A549 treated with Mapracorat at 1 μM for 4 hours (cell line): ENCODE measurements at places on chromosomes 7 and 10. TPM values are rescaled to one million over a fixed set of nuclear protein-coding genes. Genes with fewer than 3 reads are reported as not detected.

NEUROD6 gene
- total RNA-seq = not detected in 5 replicates

ATRNL1 gene
- total RNA-seq = 0.14 to 0.58 TPM (median 0.29 TPM) in 5 replicates

KCND2 gene
- not detected in 5 replicates for total RNA-seq

TFR2 gene
- 1.7 to 3.0 TPM (median 2.7 TPM) in 5 replicates for total RNA-seq

LMOD2 gene
- not detected in 5 replicates for total RNA-seq

CNNM2 gene
- total RNA-seq = 3.3 to 5.6 TPM (median 4.5 TPM) in 5 replicates

OR2A14 gene
- not detected in 5 replicates for total RNA-seq

VKORC1L1 gene
- 23.2 to 32.6 TPM (median 30.9 TPM) in 5 replicates for total RNA-seq

HK1 gene
- 37.9 to 41.4 TPM (median 39.6 TPM) in 5 replicates for total RNA-seq

NME8 gene
- not detected in 5 replicates for total RNA-seq

MXI1 gene
- total RNA-seq = 5.1 to 7.3 TPM (median 6.0 TPM) in 5 replicates

CPSF4 gene
- total RNA-seq = 33.6 to 45.5 TPM (median 41.0 TPM) in 5 replicates

INMT gene
- not detected in 5 replicates for total RNA-seq

CTAGE4 gene
- total RNA-seq = 0.05 TPM in 1 of 5 replicates, not detected in the others

NPVF gene
- not detected in 5 replicates for total RNA-seq

SSC4D gene
- total RNA-seq = 0.73 to 1.5 TPM (median 0.89 TPM) in 5 replicates
